B cell (primary cell): ENCODE measurements at places on chromosomes 2 and 18.

DNA sequence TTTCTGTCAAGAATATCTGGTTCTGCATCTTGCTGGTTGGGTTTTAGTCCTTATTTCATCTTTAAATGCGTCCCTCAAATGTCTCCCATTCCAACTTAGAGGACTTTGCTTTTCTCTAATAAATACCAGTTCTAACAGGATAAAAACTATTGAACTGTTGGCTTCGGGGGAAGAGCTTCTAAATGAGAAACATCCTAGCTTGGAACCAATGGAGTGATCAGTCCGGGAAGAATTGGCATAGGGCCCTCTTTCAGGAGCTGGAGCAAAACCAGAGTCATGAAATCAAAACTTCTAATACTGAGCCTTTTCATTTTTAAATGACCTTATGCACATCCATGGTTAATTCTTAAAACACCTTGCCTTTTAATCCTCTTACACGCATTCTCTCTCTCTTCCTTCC is 401.6 kb upstream of the SMIM21 start:
- DNase-seq, result no peak

DNA sequence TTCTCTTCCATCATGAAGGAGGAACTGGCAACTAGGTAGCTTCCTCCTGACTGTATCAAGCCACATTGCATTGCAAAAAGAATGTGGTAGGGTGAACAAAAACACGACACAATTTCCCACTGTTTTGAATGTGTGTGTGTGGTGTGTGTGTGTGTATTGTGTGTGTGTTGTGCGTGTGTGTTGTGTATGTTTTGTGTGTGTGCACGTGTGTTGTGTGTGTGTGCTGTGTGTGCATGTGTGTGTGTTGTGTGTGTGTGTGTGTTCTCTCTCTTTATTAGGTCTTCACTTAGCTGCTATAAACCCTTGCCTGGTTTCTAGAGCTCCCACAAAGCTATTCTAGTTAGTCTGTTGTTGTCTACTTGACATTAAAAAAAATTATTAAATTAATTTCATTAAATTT is 550.0 kb upstream of the GYPC start:
- DNase-seq, result no peak

DNA sequence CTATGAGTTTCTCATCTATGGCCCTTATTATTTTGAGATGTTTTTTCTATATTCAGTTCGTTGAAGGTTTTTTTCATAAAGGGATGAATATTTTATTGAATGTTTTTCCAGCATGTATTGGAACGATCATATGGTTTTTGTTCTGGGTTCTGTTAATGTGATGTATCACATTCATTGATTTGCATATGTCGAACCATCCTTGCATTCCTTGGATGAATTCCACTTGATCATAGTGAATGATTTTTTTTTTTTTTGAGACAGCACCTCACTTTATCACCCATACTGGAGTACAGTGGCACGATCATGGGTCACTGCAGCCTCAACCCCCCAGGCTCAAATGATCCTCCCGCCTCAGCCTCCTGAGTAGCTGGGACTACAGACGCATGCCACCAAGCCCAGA is 5.5 kb upstream of the NEMP2 start:
- DNase-seq, result no peak

DNA sequence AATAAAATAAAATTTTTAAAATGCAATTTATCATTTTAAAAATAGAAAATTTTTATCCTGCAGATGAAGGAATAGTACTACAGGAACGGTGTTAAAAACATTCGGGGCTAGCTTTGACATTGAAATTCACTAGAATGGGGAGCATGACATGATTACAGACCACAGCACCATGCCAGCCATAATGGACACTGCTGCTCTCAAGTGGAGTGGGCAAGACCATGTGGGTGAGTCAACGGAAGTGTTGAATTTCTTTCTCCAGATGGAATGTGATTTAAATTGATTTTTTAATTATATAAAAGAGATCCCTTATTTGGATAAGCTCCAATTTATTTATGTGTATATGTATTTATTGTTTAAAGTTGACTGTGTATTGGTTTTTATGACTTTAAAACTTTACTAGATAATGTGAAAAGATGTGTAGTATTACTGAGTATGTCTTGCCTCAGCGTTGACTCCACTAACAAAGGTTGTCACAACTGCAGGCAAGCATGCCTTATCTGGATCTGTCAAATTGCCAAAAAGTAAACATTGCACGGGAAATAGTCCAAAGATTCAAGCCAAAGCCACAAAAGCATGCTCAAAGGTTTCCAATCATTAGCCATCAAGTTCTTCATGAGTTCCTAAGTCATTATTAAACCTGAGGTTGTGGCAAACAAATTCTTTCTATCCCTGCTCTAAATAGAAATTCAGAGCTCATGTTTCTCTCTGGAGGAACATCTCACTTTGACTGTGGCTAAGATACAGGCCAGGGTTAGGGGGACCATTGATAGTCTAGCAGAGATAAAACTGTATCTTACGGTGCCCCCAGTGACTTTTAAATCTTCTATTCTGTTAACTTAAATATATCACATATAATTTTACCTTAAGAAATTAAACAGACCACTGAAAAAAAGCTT is 536.9 kb downstream of the TMX3 start:
- DNase-seq, result no peak

GRCh38 chr2:18271370-18272147 is 288.9 kb downstream of the RDH14 start:
- no peak for DNase-seq

- peak; percentile 32 for DNase-seq
Observed at GRCh38 chr18:47050468-47050867, 15.0 kb upstream of the ELOA2 start.

DNA sequence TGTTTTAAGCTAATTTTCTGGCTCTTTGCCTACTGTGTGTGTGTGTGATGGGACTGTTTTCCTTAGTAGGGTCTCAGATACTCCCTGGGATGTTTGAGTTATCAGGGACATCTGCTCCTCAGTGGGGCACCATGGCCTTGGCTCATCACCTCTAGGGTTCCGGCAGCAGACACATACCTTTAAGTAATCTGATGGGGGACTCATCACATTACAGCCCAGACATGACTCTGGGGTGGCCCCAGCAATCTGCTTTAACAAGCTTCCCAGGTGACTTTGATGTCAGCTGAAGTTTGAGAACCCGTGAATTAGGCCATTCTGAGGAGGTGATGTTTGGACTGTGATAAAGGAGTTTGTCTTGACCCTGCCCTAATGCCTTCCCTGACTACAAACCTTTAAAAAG is 38.8 kb downstream of the DDX18 start:
- no peak for DNase-seq

GRCh38 chr2:172836347-172836821 is 100.7 kb downstream of the RAPGEF4 start:
- DNase-seq, result no peak

- DNase-seq, result no peak
Observed at GRCh38 chr2:131425231-131425941, 50.5 kb upstream of the TUBA3D start.

DNA sequence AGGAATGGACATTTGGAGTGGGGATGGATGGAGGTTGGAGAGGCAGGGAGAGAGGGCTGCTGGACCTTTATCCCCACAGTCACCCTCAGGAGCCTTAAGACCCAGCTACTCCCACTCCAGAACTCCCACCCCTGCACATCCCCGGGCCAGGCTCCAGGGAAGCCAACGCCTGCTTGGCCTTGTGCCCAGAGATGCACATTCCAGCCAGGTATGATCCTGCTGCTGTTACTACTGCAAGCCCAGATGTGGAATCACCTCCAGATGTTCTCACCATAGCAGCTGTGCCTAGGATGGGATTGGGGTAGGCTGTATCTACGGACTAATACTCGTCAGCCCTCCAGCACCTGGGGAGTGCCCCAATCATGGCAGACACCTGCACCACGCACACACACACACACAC is 71.7 kb downstream of the ZFP36L2 start:
- DNase-seq, result no peak

DNA sequence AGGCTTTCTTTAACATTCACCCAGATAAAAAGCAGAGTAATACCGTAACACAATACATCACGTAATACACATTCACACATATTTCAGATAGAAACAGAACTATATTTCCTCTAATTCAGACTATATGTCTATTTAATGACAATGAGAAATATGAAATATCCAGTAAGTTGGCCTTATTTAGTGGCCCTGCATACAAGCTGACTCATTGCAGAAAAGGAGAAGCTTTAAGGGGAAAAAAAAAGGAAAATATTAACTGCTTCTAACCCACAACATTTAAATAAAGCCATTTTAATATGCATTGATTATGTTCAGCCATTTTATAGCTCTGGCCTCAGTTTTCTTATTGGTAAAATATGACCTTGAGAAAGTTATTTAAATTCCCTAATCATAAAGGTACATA is 94.8 kb downstream of the PPP1R1C start:
- no peak for DNase-seq

- no peak for DNase-seq
Observed at GRCh38 chr2:71609029-71609428, 155.7 kb downstream of the DYSF start.

DNA sequence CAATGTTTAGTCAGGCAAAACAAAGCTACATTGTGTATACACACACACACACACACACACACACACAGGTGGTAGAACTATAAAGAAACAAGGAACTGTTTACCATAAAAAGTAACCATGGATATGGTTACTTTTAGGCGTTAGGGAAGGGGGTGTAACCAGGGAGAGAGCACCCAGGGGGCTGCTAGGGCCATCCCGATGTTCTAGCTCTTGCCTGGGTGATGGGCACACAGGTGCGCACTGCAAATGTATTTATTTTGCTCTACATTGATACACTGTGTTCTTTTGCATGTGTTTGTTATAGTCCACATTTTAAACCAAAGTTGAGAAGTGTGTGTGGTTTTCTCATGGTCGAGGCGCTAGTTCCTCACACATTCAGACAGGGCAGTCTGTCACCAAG is 69.8 kb upstream of the MYCN start:
- DNase-seq, result no peak

DNA sequence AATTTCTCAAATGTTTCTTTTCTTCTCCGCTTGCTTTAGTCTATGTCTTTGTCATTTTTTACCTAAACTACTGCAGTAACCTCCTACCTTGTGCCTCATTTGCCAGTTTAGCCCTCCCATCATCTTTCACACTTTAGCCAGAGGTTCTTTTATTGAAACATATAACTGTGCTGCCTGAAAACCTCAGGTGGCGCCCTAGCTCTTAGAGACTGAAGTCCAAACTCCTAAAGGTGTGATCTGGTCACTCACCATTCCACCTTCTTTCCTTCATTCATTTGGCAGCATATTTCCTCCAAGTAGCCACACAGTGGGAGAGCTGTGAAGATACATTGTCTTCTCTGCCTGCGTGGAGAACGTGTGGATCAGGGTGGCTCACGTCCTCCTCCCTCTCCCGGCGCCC is 98.2 kb upstream of the MAPRE2 start:
- DNase-seq, result no peak

GRCh38 chr2:20633794-20634506 is 16.9 kb downstream of the HS1BP3 start:
- no peak for DNase-seq

DNA sequence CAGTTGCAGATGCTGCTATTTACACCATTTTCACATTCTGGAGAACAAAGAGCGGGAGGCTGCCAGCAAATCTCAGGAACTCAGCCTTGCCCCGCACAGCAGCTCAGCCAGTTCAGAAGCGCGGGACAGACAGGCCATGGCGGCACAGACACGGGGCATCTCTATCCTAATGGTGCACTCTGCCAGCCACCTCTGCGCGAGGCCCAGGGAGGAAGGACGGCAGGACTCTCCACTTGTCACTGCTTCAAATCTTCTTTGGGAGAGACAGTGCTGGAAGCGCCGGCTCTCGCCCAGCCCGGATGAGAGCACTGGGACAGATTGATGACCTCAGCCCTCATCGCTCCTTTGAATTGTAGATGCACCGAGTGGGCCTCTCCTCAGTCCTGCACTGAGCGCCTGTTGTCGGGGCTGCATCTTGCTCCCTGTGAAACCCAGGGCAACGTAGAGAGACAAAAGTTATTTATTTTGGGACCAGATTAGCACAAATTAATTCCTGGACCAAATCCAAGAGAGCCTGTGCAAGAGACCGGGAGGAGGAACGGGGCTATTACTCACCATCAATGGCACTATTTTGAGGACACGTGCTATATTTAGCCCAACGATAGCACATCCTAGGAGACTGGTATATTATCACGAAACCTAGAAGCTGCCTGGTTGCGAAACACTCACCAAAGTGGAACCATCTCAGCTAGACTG is 211.4 kb upstream of the SMIM21 start:
- no peak for DNase-seq

GRCh38 chr2:129767346-129768035 is 212.0 kb upstream of the RAB6C start:
- DNase-seq, result no peak

- no peak for DNase-seq
Observed at GRCh38 chr2:45173513-45173912, 164.3 kb upstream of the SIX2 start.
